ENCODE measurements at places on chromosomes 11 and 22.

- no peak for DNase-seq
Observed at GRCh38 chr11:102304686-102305085, 12.6 kb upstream of the BIRC3 start.

- DNase-seq = no peak
Observed at GRCh38 chr11:71532036-71532610, 5.1 kb downstream of the KRTAP5-7 start.

DNA sequence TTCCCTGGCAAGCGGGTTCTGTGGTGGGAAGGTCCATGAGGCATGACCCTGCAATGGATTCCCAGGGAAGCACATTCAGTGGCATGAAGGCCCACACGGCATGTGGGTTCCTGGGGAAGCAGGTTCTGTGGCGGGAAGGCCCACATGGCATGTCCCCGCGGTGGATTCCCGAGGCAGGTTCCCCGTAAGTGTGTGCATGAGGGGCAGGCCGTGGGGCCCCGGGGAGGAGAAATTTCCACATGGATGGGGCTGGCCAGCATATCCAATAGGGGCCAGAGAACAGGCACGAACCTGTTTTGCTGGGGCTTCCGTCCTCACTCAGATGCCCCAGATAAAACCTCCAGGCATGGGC, 83.7 kb downstream of the PHF21B start:
- DNase-seq = no peak

DNA sequence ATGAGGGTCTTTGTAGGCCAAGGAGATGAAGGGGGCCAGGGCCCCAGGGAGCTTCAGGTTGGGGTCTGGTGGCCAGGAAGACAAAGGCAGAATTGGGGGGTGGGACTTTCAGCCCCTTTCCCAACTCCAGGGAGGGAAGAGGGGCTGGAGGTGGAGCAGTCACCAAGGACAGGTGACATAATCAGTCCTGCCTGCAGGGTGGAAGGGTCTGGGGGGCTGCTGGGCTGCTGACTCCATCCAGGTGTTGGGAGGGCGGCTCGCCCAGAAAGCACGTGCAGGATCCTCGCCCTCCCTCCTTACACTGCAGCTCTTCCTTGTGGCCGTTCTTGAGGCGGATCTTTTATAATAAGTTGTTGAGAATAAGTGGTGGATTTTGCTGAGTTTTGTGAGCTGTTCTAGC, 1491.1 kb downstream of the TBC1D22A start:
- no peak for DNase-seq

GRCh38 chr11:19978668-19979518, 181.4 kb downstream of the DBX1 start:
- DNase-seq = no peak

DNA sequence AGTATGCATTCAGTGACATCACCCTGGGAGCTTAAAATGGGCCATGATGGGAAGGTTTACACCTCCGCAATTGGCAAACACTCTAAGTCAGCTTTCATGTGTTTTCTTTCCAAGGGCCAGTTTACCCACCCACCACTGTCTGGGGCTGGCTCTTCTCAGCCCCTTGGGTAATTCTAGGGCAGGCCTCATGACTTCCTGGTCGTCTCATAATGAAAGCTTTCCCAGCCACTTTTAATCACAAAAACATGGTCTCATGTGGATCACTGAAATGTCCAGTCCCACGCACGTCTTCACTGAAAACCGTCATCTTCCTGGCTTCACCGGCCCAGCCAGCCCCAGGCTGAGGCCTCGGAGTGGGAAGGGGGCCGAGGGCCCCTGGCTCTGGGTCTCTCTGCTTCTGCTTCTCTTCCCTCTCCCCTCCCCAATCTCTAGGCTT, 58.5 kb upstream of the ANO1 start:
- DNase-seq = no peak

DNA sequence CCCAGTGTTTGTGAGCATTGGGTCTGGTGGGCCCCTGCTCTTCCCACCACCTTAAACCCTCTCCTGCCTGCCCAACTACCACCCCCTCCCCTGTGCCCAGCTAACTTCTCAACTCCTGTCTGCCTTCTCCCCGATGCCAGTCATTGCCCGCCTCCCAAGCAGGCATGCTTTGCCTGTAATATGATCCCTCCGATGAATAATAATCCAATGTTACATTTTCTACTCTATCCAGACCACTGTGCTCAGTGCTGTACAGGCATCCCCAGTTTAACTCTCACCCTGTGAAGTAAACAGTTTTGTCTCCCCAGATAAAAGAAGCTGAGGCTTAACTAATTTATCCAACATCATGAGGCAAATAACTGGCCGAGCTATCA, 35.5 kb upstream of the OLFML1 start:
- no peak for DNase-seq

- DNase-seq = no peak
Observed at GRCh38 chr11:27315836-27316235, 47.2 kb downstream of the CCDC34 start.

- no peak for DNase-seq
Observed at GRCh38 chr11:3616721-3617460, 24.9 kb downstream of the ART5 start.

DNA sequence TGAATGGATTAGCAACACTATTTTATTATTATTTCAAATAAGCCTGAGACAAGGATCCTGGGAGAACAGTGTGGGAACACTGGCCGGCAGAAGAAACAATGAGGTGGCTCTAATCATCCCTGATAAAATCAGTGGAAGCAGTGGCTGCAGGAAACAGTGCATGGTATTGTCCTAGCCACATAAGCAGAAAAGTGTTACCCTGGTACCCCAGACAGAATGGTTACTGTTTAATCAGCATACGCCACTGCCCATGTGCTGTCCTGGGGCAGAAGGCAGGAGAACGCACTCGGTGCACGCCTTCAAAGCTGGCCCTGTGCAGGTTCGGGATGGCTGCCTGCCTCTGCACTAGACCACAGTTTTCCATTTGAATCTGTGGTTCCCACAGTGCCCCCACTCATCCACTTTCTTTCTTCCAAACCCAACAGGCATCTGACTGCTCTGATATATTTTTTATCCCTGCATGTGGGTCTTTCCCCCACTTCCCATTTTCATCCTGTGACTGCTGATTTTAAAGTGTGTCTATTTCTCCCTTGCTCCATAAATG, 25.7 kb downstream of the OPCML start:
- no peak for DNase-seq

GRCh38 chr11:2741006-2741376, 41.2 kb upstream of the KCNQ1OT1 start:
- DNase-seq = no peak

GRCh38 chr11:120169981-120170698, 32.2 kb upstream of the TRIM29 start:
- no peak for DNase-seq

DNA sequence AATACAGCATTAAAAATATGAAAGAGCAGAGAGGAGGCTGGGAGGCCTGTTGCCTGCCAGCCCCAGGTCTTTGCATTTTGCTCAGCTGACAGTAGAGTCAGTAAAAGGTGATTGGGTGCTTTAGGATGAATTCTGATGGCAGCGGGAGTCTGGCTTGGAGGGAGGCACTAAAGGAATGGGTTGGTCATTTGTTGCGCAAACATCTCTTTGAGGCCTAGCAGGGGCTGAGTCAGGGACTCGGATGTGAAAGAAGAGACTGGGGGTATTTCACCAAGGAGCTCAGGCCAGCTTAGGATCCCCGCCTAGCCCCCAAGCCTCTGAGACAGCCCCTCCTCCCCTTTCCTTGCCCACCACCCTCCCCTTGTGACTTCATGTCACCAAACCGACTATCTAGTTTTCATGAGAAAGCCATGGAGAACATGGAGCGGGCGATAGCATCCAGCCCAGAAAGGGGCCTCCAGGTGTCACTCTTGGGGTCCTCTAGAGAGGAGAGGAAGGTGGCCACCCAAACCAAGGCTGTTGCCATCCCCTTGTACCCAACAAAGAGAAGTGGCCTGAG, 9.7 kb downstream of the DGKZ start:
- no peak for DNase-seq

DNA sequence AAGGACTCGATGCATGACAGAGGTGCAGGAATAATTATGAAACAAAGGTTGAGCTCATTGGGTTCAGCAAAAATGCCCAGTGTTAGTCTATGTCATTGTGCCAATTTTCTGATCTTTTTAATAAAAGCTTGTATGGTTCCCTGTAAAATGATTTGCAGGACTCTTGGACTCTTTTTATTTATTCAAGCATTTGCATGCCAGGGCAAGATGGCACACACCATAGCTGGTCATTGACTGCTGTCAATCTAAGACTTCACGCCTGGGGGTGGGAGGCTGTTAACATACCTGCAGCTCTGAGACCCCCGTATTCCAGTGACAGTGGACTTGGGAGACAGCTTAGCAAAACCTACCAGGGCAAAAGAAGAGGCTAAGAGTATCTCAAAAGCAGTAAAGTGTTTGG, 32.0 kb upstream of the ANO1 start:
- DNase-seq = no peak

Measured in brain (organoid and tissue), 16 donors.